ENCODE measurements at places on chromosomes 16 and 17. TPM values are rescaled to one million over a fixed set of nuclear protein-coding genes. Genes with fewer than 3 reads are reported as not detected.

DNA sequence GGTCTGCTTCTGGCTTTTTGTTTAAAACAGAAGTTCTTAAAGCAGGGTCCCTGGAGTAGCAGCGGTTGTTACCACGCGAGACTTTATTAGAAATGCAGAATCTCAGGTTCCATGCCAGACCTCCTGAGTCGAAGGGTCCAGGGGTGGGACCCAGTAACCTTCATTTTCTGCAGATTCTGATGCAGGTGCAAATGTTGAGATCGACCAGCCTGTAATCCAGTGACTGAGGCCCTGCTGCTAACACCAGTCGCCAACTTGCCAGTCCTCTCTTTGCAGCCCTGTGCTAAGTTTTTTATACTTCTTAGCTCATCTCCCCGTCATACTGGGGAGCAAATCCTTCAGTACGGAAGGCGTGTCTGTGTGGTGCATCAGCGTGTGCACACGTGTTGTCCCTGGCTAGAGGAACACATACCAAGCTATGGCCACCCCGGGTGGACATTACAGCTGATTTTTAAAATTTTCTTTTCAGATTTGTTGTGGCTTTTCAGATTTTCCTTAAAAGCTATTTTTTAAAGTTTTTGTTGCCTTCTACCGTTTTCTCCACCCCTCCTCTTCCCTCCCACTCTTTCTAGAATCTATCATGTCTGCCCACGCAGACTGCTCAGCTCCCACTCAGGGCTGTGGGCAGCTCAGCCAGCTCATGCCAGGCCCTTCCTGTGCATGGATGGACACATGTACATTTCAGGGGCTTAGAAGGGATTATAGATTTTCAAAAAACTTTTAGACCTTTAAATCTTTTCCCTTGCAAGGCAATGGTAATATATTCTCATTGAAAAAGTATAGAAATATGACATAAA lies 57.7 kb downstream of the MEAK7 start:
- DNase-seq, result no peak

GRCh38 chr16:86015606-86016005 lies 116.6 kb downstream of the IRF8 start:
- no peak for DNase-seq

RPUSD1 gene
- total RNA-seq, result 19.8 TPM

- DNase-seq, result no peak
Observed at GRCh38 chr17:62601471-62601870, 26.0 kb upstream of the MRC2 start.

MARVELD3 gene
- 85.8 TPM for total RNA-seq

DNA sequence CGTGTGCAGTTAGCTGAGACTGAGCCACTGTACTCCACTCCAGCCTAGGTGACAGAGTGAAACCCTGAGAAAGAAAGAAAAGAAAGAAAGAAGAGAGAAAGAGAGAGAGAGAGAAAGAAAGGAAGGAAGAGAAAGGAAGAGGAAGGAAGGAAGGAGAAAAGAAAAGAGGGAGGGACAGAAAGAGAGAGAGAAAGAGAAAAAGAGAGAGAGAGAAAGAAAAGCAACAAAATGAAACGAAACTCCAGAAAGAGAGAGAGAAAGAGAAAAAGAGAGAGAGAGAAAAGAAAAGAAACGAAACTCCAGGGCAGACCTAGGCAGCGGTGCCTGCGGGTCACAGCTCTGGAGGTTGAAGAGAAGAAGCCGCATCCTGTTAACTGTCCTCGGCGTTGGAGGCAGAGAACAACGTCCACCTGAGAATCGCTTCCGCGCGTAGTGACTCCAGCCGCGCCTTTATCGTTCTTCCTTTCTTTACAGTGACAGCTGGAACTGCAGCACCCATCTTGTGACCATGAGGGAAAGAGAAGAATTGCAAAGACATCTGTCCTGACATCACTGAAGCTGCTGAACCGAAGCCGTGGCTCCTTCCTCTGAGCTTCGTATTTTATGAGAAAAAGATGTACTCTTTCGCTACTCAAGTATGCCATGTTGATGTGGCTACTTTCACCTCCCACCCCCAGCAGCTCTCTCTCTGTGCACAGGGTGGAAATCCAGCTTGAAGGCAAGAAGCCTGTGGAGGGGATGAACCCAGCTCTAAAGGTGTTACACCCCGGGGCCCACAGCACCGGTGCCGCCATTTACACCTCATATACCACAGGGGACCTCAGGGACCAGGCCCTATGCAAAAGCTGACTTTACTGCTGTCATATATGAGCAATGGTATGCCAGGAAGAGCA lies 56.9 kb upstream of the DOC2B start:
- no peak for DNase-seq

DNA sequence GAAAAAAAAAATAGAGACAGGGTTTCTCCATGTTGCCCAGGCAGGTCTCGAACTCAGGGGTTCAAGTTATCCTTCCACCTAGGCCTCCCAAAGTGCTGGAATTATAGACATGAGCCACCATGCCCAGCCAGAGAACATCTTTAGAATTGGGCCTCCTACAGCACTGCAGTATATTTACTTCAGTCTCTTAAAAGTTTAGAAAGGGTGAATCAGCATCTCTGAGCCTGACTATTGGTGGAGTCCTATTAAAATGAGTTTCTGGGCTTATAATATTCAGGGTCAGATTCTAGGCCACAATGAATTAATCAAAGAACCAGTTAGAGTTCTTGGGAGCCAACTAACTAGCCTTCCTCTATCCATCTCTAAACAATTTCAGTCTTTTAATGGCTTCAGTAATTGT lies 22.8 kb downstream of the TADA2A start:
- no peak for DNase-seq

TMEM238L gene
- 122 TPM for total RNA-seq

GRCh38 chr17:16916557-16916920 lies 55.4 kb downstream of the TNFRSF13B start:
- no peak for DNase-seq

NUFIP2 gene
- 47.5 TPM for total RNA-seq
